ENCODE measurements at places on chromosomes 13 and 19.

DNA sequence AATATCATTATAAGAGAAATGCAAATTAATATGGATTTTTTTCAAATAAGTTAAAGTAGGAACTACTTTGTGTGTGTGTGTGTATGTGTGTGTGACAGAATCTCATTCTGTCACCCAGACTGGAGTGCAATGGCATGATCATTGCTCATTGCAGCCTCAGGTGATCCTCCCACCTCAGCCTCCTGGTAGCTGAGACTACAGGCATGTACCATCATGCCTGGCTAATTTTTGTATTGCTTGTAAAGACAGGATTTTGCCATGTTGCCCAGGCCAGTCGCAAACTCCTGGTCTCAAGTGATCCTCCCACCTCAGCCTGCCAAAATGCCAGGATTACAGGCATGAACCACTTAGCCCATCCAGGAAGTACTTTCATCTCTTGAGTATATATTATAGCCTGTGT is 3.2 kb upstream of the ERVV-2 start:
- no peak for DNase-seq

- DNase-seq, result no peak
Observed at GRCh38 chr13:98220271-98220791, 43.3 kb upstream of the RNF113B start.

- peak; percentile 57 for DNase-seq
Observed at GRCh38 chr19:24033963-24034342, 53.0 kb upstream of the ZNF254 start.

- no peak for DNase-seq
Observed at GRCh38 chr19:6022570-6023064, 44.7 kb upstream of the RANBP3 start.

DNA sequence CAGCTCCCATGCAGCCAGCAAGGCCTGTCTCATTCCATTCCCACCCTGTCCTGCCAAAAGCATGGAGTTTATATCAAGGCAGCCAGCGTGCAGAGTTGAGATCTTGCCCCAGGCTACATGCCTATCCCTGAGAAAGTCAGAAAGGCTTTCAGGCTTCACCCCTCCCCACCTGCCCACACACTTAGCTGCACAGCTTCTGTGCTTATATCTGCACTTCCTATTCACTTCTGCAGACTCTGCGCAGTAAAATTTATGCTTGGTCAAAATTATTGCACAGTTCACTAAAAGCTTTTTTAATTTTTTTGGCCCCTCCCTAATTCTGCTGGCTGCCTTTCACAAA is 12.5 kb upstream of the ZNF675 start:
- DNase-seq, result no peak

- no peak for DNase-seq
Observed at GRCh38 chr13:113364311-113364889, 470 bp upstream of the GRTP1 start.

- DNase-seq, result peak; percentile 13
Observed at GRCh38 chr13:40432018-40432978, 234.1 kb downstream of the FOXO1 start.

- DNase-seq, result peak; percentile 61
Observed at GRCh38 chr19:4140237-4140711, 13.2 kb upstream of the CREB3L3 start.
